ENCODE measurements at places on chromosomes 4 and X.

- no peak for DNase-seq
These were observed 234.3 kb downstream of the PALLD start for GRCh38 chr4:168731006-168731636.

- DNase-seq: no peak
These were observed 15.3 kb downstream of the SNCA start for GRCh38 chr4:89821612-89822011.

- DNase-seq: no peak
These were observed 10.5 kb downstream of the GPR82 start for GRCh38 chrX:41734530-41734929.

DNA sequence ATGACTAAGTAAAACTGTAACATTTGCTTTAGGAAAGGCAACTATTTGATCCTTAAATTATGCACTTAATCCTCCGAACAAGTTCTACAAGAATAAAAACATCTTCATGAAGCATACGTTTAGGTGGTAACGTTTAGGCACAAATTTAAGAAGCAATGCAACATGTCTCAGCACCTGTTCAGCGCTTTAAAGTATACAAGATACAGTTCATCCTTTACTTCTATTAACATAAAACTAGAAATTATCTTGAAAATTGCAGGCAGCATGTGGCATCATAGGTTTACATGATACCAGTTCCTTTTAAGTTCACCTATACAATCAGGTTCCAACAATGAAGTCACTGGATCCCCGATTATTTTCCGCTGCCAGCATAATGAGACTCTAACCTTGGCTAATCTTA lies 1.5 kb downstream of the PLA2G12A start:
- DNase-seq: no peak

- no peak for DNase-seq
These were observed 2442.0 kb downstream of the PCDH7 start for GRCh38 chr4:33162122-33162521.

DNA sequence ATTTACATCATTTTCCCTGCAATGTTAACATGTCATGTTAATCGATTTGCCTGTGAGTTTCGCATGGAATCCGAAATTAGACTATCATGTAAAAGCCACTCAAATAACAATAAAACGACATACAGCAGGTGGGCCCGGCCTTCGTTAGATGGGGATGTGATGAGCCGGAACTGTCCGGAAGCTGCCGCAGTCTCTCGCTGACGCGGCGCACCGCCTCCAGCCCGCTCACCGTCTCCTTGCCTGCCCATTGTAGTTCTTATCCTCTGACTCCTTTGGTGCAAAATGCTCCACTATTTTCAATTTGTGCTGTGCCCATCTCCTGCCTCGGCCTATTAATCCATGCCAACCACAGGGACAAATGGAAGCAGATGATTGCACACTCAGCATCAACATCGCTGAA lies 877.5 kb upstream of the TENM3 start:
- DNase-seq: no peak

GRCh38 chr4:121950212-121950679 lies 1.6 kb downstream of the TRPC3 start:
- peak; percentile 86 for DNase-seq

DNA sequence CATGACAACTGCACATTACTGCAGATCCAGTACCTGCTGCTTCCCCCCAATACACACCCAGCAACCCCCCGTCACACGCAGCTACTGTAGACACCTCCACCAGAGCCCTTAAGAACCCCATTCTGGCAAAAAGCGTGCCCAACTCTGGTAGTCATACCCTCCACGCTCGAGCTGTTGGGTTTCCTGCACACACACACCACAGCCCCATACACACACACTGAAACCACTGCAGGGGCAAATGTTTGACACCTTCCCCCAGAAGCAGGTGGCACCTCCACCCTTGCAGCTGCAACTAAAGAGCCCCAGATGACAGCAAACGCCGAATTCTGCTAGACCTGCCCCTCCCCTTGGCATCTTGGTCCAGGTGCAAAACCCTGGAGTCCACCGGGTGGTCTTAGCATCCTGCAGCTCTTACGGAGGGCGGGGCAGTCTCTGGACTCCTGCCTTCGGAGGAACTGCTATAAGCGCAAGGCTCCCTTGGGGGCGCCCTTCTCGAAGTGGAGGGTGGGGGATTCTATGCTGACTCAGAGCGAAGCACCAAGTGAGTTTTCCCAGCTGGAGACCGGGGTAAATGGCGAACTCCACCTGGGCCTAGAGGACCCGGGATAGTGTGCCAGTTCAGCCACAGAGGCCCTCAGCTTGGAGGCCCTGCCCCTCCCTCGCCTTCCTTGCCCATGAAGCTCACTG lies 1.5 kb downstream of the FRMPD3 start:
- no peak for DNase-seq

DNA sequence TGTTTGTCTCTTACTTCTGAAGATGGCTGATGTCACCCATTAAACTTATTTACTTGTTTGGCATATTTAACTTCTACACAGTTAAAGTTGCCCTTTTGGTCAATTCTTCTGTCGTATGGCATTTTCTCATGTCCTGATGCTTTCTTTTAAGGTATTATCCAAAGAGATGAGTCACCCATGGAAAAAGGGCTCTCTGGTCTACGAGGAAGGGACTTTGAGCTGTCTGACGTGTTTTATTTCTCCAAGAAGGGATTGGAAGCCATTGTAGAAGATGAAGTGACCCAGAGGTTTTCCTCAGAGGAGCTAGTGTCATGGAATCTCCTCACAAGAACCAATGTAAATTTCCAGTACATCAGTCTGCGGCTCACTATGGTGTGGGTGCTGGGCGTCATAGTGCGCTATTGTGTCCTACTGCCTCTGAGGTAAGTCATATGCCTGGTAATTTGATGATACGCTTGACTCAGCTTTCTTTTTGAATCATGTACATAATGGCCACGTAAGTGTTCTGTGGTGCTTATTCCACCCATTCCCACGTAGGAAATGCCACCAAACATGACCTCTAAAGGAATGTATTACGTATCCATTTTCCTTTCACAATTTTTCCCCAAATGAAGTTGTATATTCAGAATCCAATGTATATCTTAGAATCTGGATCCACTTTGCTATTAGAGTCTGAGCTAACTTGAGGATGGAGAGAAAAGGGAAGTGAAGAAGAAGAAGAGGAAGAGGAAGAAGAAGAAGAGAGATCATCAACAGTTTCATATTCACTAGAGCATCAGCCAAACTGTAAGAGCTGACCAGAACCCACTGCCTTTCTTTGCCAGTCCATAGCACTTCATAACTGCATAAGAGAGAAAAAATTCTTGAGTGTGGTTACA lies 45.7 kb downstream of the GPAT3 start:
- no peak for DNase-seq

DNA sequence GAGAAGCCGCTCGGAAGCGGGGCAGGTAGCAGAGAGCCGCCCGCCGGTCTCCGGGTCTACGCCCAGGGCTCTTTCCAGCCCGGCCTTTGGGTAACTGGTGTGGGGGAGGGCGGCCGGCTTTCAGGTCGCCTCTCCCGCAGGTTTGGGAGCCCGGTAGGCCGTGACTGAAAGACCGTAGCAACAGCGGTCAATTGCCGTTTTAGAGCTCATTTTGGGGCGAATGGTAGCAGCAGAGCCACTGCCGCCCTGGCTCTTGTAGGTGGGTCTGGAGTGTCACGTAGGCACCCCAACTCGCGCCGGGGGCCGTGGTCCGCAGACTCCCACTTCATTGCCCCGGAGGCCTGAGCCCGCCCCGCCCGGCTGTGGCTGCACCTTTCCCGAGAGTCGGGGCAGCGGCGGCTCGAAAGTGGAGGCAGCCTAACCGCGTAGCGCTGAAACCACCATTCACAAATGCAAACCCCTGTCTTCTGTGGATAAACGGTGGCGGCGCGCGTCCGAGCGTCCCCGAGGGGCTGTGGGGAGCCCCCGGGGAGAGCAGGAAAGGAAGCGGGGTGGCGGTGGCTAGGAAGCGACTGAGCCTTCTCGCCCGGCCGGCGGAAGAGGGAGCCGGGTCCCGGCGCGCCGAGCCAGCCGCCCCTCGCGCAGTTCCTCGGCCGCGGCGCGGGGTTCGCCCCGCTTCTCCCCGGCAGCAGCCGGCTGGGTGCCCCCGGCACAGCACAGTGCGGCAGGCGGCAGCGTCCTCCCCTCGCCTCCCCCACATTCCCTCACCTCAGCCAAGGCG lies 2185.1 kb upstream of the TENM3 start:
- DNase-seq: no peak

DNA sequence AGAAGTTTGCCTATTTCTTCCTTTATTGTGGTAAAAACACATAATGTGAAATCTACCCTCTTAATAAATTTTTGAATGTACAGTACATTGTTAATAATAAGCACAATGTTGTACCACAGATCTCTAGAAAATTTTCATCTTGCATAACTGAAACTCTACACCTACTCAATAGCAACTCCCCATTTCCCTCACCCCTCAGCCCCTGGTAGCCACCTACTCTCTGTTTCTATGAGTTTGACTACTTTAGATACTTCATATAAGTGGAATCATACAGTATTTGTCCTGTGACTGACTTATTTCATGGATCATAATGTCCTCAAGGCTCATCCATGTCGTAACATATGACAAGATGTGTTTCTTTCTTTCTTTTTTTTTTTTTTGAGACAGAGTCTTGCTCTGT lies 446.4 kb downstream of the RPA4 start:
- DNase-seq: no peak

DNA sequence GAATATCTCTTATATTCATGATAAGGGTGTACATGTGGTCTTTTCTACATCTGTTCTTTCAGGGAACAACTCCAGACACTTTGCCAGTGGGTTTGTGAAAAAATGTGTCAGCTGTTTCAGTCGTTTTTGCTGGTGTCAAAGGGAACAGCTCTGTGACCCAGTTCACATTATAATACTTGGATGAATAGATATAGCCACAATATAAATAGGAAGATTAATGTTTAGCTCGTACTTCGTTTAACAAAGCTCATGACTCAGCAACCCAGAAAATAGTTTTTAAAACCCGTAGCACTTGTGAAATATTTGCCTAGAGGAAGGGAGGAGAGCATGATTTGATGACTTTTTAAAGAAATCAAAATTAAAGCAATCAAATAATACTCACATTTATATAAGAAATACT lies 7.9 kb downstream of the LIAS start:
- no peak for DNase-seq

GRCh38 chr4:5814421-5814820 lies 78.5 kb downstream of the CRMP1 start:
- no peak for DNase-seq

GRCh38 chr4:143402776-143403552 lies 66.3 kb downstream of the GAB1 start:
- no peak for DNase-seq

GRCh38 chr4:145195167-145195952 lies 15.0 kb upstream of the OTUD4 start:
- DNase-seq: no peak
